ENCODE measurements at places on chromosomes 3 and 15.

- DNase-seq, result no peak
These were observed 2.7 kb upstream of the PCNP start for GRCh38 chr3:101571028-101571895.

- no peak for DNase-seq
These were observed 174.8 kb upstream of the BCL6 start for GRCh38 chr3:187920030-187920429.

DNA sequence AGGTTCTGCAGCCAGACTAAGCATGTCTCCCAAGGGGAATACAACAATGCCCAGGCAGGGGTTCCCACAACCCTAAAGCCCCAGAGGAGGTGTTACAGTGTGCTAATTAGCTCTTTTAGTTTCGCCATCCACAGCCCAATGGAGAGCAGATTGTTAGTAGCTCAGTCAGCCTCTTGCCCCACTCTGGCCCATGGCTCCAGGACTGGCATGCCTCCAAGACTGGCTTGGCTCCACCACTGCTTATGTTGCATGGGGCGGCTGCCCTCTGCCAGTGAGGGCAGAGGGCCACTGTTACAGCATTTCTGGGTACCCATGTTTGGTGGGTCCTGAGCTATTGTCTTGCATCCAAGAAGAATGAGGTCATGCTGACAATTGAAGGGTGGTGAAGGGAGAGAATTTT, 231.1 kb upstream of the MDFIC2 start:
- no peak for DNase-seq

DNA sequence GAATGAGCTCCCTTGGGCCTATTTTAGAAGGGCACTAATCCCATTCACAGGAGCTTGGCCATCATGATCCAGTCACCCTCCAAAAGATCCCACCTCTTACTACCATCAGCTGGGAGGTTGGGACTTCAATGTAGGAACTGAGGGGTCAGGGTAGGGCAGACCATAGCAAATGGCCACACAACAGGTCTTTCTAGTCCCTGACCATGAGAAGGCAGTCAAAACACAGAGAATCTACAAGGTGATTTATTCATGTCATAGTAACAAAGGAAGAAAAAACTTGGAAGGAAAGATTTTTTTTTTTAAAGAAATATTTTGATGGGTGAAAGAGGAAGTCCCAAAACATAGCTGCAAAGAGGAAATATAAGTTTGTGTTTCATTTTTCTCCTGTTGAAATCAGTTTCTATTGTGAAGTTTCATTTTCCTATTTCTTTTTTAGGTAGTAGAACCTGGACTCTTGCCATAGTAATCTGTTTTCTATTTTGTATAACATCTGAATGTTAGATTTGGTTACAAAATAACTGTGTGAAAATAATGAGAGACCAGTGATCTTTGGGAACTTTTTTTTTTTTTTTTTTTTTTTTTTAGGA, 23.5 kb upstream of the TNFSF10 start:
- no peak for DNase-seq

DNA sequence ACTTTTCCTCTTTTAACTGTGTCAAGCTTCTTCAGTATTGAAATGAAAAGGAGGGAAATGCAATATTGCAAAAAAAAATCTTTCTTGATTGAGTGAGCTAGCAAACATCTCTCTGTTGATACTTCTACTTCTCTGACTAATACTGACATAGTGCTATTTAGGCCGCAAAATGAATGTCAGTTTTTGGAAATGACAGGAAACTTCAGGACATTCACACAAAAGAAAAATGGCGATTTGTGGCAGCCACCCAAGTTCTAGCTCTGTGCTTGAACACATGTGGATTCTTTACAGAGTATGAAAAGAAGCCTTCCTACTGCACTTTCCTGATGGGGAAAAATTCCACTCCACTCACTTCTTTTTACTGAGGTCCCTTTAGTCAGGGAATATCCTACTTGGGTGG, 486.8 kb upstream of the ALCAM start:
- DNase-seq, result peak; percentile 47

GRCh38 chr15:74783808-74784175, 1.9 kb downstream of the CSK start:
- DNase-seq, result no peak

DNA sequence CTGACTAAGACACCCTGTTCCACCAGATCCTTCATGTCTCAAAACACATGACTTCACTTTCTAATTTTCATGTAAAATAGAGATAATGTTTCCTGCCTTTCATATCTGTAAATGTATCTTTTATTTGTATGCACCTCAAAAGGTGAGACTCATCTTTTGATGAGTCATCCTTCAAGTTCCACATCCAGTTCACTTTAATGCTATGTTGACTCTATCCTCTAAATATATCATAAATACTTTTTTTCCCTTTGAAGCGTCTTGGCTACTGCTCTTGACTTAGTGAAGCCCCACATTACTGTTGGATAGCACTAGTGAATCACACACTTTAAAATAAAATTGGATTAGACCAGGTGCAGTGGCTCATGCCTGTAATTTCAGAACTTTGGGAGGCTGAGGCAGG, 741.1 kb downstream of the VGLL3 start:
- no peak for DNase-seq

GRCh38 chr3:32951410-32951811, at the start of gene CCR4:
Gene CCR4 (plus strand): TSS chr3:32951644. CDS start chr3:32953423, 1,779 bp downstream.
- peak; percentile 40 for DNase-seq

- no peak for DNase-seq
These were observed 11.8 kb downstream of the CACNA1D start for GRCh38 chr3:53506110-53506762.

GRCh38 chr15:47812470-47812999, 95.2 kb downstream of the SEMA6D start:
- peak; percentile 47 for DNase-seq

Measured in cardiac muscle cell (in vitro differentiated cells and primary cell).